Left lung (tissue), 14 donors: ENCODE measurements at places on chromosomes 12 and 14. TPM values are rescaled to one million over a fixed set of nuclear protein-coding genes. Genes with fewer than 3 reads are reported as not detected.

The PTPRO gene
- 11.9 TPM for total RNA-seq

The WNT1 gene
- total RNA-seq: not detected

The CLEC2A gene
- total RNA-seq: not detected

The EIF2S3B gene
- 2.2 TPM for total RNA-seq

The DBX2 gene
- total RNA-seq: not detected

The TOMM20L gene
- total RNA-seq: not detected

The KERA gene
- 0.26 TPM for total RNA-seq

The TEX52 gene
- not detected for total RNA-seq

The ERP27 gene
- total RNA-seq: 5.3 TPM

The CD9 gene
- 416 TPM for total RNA-seq

The SLC7A7 gene
- 41.2 TPM for total RNA-seq

The AMDHD1 gene
- total RNA-seq: 2.4 TPM

The P2RX2 gene
- total RNA-seq: not detected

The TPPP2 gene
- not detected for total RNA-seq

DNA sequence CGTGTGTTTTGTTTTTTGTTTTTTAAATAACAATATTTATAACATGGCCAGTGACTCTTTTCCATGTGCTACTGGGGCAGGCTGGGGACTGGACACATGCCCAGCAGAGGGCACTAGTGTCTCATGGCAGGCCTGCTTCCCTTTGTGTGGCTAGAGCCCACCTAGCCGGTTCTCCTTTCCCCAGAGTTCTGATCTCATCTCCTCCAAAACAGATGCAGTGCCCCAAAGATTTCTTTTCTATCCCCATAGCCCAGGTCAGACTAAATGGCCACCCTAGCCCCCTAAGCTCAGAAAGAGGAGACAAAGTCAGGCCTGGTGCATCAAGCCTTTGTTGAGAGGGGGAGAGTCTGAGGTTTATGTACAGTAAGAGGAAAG, 21.2 kb downstream of the PRPF40B start:
- peak; percentile 72 for DNase-seq

- no peak for DNase-seq
Observed at GRCh38 chr12:50257236-50258166, 25.8 kb downstream of the LIMA1 start.

GRCh38 chr12:65891987-65892481, 67.8 kb downstream of the HMGA2 start:
- DNase-seq: no peak

GRCh38 chr12:49967777-49968250, 4.9 kb upstream of the AQP6 start:
- DNase-seq: no peak

GRCh38 chr14:89624500-89625156, 207.6 kb upstream of the FOXN3 start:
- no peak for DNase-seq

DNA sequence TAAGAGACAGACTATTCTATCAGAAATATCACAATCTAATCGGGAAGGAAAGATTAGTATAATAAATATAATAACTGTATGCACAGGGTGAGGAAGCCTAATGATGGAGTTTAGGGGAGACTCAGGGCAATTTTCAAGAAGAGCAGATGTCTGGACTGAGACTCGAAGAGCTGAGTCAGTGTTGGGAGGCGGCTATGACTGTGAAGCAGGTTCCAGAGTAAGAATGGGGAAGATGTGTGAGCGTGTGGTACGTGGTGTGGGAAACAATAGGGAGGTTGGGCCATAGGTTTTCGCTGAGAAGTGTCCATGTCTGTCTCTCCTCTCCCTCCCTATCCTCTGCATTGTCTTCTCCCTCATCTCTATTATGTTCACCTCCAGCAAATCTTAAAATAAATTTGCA, 85.6 kb downstream of the LMO3 start:
- no peak for DNase-seq

DNA sequence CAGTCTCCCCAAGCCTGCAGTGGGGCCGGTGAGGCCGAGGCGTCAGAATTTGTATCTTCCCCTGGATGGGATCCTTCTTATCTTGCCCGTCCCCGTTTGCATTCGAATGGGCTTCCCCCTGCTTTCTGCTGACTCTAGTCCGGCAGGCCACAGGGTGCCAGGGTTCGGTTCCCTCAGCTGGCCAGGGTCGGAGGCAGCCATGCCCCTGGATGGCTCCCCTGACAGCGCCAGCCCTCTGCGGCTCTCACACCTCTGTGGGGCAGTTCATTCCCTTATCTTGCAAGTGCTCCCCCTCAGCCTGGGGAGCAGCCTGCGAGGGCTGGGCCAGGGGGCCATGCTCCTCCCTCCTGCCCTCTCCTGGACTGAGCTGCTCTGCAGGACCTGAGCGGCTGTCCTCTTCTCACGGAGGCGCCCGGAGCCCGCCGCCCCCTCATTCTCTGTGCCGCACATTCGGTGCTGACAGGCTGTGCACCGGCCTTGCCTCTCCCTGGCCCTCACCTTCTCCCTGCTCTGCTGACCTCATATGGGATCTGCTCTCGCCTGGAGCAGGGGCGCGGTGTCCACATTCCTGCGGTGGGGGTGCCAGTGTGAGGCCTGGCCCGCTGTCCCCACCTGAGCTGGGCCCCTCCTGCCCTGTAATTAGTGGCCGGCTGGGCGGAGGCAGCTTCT, 32.8 kb downstream of the KIF26A start:
- DNase-seq: peak; percentile 57

- DNase-seq: no peak
Observed at GRCh38 chr12:116837097-116837496, 44.1 kb downstream of the HRK start.

DNA sequence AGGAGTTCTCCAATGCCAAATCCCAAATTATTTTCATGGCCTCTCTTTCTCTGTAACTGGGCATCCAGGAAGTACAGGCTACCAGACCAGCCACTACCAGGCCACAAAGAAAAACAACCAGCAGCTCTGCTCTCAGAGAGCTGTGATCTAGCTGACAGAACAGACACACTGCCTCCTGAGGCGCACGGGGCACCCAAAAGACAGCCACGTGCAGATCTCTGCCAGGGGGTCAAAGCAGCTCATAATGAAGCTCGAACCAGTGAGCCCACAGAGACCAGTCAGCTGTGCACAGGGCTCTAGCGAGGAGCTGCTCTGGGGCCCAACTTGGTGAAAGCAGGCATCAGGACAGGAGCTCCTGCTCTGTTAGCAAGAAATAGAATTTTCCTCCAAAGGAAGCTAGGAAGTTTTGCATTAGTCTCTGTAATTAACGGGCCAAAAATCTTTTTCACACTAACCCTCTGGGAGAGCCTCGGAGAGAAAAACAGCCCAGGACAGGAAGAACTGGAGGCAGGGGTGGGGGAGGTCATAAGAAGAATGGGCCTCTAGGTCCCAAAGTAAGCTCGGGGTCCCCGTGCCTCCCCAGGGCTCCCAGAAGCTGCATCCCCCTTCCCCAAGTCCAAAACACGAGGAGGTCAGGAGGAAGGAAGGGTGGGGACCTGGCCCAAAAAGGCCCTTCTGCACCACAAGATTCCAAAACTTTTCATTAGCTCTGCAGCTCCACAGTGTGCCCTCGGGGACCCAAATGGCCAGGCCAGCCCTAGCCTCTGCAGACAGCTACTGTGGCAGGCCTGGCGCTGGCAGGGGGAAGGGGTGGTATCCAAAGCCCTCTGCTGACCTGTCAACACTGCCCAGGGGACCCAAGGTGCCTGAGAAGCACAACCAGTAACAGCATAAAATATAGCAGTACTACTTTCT, 30.2 kb downstream of the ACTN1 start:
- DNase-seq: no peak

DNA sequence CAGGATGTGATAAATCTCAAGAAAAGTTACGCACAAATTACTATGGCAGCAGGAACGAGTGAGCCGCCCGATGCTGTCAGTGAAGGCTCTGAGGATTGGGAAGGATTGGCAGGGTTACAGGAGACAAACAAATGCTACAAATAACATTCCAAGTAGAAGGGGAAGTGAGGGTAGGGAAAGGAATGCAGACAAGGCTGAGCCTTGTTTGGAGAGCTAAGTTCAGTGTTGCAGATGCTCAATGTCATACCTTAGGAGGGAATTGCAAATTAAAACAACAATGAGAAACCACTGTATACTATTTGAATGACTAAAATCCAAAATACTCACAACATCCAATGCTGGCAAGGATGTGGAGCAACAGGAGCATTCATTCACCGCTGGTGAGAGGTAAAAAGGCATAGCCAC, 1.3 kb downstream of the CLEC9A start:
- DNase-seq: no peak

DNA sequence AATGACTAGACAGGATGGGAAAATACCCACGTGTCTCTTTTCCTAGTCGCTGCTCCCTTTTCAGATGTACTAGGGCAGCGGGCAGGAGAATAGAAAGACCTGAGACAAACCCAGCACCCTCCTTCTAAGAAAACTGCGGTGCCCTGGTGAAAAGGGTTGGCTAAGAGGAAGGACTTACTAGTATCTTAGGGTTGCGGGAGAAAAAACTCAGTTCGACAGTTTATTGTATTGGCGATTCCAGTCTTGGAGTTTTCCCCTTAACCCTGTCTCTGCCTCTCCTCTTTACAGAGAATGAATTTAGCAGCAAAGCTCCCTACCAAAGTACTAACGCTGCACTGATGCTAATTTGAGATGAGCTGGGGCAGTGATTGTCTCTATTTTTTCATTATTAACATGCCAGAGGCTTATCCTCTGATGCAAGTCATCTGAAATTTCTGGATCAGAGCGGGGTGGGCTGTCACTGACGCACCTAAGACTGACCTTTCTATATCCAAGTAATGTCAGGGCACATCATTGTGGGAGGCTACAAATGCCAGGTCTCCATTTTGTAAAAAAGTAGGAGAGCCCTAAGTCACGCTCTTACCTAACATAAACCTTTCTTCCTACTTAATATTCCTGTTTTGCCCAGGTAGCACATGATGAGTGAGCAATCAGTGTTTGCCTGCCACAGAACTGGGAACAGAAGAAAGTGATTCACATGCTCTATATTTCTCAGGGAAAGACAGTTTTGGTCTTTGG, 916 bp upstream of the PAWR start:
- no peak for DNase-seq

GRCh38 chr14:31097081-31097480, 70.9 kb upstream of the STRN3 start:
- no peak for DNase-seq

DNA sequence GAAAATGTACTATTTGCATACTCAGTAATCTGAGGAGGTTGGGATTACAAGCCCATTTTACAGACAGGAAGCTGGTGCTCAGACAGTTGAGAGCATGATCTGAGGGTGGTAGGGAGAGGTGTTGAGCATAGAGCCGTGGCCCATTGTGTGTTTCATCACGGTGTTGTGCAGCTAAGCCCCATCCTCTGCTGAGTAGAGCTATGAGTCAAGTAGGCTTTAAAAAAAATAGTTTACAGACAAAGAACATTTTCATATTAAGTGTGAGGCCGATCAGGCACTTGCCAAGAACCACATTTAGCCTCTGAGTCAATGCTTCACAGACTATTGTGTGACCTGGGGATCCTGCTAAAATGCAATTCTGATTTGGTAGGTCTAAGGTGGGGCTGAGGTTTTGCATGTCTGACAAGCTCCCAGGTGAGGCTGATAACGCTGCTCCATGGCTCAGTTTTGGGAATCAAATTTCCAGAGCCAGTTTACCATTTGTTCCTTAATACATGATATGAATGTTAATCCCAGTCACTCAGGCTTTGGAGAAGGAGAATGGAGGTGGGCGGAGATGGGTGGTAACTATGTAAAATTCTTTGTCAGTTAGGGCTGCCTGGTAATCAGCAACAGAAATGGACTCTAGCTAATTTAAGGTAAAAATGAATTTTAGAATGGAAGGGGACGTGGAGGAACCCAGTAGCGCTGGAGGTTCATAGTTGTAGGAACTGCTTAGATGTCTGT, 22.2 kb downstream of the ZNF664 start:
- DNase-seq: no peak

DNA sequence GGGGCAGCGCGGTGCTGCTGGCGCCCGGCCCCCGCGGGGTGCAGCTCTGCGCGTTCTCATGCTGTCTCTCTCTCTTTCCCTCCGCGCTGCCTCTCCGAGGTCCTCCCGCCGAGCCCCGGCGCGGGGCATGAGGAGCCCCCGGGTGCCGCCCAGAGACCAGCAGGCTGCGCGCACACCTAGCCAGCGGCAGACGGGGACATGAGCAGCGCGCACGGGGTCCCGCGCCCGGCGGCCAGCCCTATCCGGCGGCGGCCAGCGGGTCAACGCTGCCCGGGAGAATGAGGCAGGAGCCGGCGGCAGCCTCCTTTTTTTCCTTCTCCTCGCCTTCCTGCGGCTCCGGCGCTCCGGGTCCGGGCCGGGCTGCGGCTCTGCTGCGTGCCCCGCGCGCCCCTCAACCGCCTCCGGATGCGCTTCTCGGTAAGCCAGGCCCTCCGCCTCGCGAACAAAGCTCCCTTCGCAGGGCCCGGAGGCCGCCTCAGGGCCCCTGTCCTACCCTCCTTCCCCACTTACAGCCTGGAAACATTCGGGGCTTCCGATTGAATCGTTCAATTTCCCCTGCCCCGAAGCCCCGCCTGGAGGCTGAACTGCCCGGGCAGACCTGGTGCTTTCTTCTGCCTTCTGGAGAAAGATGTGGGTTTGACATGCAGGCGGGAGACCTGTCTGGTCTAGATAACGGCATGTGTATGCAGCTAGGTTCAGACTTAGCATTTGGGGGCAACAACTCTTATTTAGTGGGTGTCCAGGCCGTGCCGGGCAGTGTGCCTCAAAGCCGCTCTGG, at the start of gene TUNAR:
Gene TUNAR, plus strand, starts transcription at position 72 of the 778 bp plus-strand sequence.
- DNase-seq: no peak

GRCh38 chr12:128644664-128645296, 179.0 kb downstream of the SLC15A4 start:
- DNase-seq: no peak

DNA sequence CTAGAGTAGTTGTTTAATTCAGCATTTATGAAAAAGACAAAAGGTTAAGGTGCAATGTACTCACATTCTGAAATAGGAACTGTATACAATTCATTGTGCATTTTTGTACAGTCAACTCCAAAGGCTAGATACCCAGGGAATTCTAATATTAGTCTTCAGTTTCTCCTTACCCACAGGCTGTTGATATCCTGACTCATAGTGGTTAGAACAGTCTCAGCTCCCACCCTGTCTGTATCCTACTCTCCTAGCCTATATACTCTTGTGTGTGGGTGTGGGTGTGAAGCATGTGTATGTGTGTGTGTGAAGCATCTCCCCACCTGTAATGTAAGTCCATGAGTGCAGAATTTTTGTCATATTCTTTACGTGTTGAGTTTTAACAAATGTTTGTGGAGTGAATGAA, 229.5 kb downstream of the NAV3 start:
- no peak for DNase-seq

- DNase-seq: no peak
Observed at GRCh38 chr14:76484355-76484754, 108.4 kb downstream of the ESRRB start.

DNA sequence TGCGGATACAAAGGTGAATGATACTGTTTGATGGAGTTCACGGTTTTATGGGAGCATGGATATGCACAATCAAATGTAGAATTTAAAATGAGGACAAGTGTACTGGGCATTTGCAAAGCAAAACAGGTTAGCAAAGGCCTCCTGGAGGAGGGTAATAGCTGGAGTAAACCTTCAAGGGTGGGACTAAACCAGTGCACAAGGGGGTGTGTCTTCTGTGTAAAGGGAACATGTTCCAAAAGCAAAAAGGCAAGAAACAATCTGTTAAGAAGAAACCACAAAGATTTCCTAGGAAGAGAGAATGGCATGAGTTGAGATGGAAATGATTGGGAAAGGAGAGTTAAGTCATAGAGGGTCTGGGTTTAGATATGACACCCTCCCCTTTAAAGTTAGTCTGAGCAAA, 109.2 kb upstream of the SLCO1C1 start:
- DNase-seq: no peak

GRCh38 chr14:71523630-71524319, 408.5 kb upstream of the RGS6 start:
- no peak for DNase-seq

- DNase-seq: no peak
Observed at GRCh38 chr14:67442139-67442906, 30.4 kb upstream of the PLEK2 start.

- no peak for DNase-seq
Observed at GRCh38 chr12:10540776-10541205, 35.1 kb downstream of the EIF2S3B start.
